ENCODE measurements at places on chromosomes 1 and 21.
A peak's percentile ranks its signal among the peaks of the same experiment; 100 is the strongest.

DNA sequence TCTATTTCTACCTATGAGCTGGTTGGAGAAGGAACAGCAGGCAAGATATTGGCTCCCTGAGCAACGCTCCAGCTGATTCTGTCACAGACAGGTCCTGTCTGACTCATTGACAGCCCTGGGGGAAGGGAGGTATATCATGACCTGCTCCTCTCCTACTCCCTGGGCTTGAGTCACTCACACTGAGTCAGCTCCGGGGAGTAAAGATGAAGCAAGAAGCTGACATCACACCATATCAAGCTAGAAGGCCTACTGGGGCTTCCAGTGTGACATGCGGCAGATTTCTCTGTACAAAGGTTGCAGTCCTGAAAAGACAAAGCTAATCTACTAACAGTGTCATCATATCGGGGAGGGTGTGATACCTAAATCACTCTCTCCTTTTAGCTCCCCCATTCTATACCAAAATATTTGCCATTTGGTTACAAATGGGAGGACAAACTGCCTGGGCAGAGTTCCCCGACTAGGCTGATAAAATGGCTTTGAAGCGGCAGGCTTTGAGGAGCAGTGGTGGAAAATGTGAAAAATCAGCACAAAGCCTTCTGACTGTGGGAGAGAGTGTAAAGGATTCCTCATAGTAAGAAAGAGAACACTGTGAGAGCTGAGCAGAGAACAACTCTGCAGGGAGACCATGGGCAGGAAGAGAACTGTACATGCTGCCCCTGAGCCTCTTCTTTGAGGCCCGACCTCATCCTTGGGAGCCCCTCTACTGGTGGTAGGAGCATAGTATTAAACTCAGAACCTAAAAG lies 15.5 kb downstream of the PI4KB start:
- DNase-seq, result peak; percentile 77

GRCh38 chr1:225612287-225612686 lies 40.6 kb downstream of the ENAH start:
- no peak for DNase-seq

- DNase-seq, result peak; percentile 22
Observed at GRCh38 chr1:19121192-19121591, 88.9 kb downstream of the UBR4 start.

- DNase-seq, result no peak
Observed at GRCh38 chr1:26053718-26054560, 8.0 kb upstream of the SLC30A2 start.

DNA sequence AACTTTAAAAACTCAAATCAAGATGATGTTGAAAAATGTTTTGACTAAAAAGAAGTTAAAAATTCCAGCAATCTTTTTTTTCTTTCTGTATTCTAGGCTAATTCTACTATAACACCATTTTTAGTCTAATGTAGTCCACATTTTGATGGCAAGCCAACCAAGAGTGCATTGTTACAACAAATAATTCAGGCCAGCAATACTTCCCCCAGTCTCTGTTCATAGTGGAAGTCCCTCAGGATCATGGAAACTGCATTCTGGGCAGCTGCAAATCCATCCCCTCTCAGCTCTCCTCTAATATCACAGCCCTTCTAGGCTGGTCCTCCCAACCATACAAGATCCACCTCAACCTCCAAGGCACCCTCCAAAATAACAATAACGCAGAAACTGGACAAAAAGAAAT lies 7.8 kb upstream of the CD58 start:
- no peak for DNase-seq

GRCh38 chr1:44721485-44722361 lies 9.2 kb downstream of the RNU5D-1 start:
- DNase-seq, result peak; percentile 99

- no peak for DNase-seq
Observed at GRCh38 chr1:245345191-245345884, 190.6 kb downstream of the KIF26B start.

GRCh38 chr1:10943991-10944730 lies 68.3 kb upstream of the TARDBP start:
- peak; percentile 31 for DNase-seq

GRCh38 chr21:38388203-38388602 lies 110.1 kb downstream of the ERG start:
- no peak for DNase-seq

GRCh38 chr1:119667173-119667572 lies 19.1 kb upstream of the ZNF697 start:
- no peak for DNase-seq

GRCh38 chr1:206074839-206075238 lies 21.9 kb downstream of the RHEX start:
- peak; percentile 59 for DNase-seq

- no peak for DNase-seq
Observed at GRCh38 chr1:168833801-168834224, 104.8 kb upstream of the DPT start.

DNA sequence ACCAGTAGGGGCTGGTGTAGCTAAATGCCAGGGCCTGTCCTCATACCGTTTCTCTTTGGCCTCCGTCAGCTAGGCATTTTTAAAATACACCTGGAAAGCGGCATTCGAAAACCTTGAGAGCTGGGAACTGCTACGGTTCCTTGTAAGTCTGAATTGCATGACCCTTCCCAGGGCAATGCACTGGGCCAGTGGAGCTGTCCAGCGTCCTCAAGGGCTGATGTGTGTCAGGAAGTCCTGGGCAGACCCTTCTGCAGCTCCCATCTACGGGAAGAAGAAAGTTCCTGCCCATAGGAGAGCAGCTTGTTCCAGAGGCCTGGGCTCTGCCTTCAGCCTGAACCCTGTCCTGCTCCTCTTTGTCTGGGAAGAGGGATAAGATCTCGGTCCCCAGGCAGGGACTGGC lies 34.1 kb downstream of the UBASH3A start:
- peak; percentile 11 for DNase-seq

- peak; percentile 86 for DNase-seq
Observed at GRCh38 chr1:36486439-36487335, 4.0 kb upstream of the CSF3R start.

- peak; percentile 44 for DNase-seq
Observed at GRCh38 chr1:54227091-54227602, 27.2 kb downstream of the MRPL37 start.

- no peak for DNase-seq
Observed at GRCh38 chr1:65724151-65724550, 68.5 kb upstream of the PDE4B start.
